ENCODE measurements at places on chromosomes 5 and 9.

DNA sequence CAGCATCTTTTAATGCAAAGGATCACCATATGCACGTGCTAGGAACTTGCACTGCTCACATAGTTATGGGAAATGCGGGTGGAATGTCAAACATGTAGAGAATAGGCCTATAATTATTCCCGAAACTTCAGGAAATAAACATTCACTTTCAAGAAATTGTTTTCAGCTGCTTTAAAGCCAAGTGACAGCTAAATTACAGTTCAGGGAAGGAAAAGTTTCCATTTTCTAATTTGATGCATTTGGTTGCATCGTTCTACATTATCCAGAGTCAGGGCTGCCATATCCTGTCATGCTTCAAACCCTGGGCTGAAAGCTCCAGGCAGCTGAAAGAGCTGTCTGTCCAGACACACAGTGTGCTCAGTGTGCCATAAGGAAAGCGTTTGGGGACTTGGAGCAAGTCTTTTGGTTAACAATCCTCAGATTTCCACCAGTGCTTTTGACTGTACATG is 518.1 kb downstream of the CSNK1G3 start:
- no peak for DNase-seq

DNA sequence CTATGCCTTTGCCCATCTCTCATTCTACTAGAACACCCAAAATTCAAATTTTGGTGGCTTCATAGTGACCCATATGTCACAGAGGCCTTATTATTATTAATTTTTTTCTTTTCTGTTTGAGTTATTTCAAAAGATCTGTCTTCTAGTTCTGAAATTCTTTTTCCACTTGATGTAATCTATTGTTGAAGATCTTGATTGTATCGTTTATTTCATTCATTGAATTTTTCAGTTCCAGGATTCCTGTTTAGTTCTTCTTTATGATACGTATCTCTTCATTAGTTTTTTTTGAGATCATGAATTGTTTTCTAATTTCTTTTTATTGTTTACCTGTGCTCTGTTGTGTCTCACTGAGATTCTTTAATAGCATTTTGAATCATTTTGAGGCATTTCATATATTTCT is 24.6 kb upstream of the APBA1 start:
- no peak for DNase-seq

GRCh38 chr5:150130493-150130922 is 25.1 kb downstream of the PDGFRB start:
- DNase-seq = no peak

GRCh38 chr5:111147502-111147901 is 55.4 kb downstream of the WDR36 start:
- DNase-seq = no peak

DNA sequence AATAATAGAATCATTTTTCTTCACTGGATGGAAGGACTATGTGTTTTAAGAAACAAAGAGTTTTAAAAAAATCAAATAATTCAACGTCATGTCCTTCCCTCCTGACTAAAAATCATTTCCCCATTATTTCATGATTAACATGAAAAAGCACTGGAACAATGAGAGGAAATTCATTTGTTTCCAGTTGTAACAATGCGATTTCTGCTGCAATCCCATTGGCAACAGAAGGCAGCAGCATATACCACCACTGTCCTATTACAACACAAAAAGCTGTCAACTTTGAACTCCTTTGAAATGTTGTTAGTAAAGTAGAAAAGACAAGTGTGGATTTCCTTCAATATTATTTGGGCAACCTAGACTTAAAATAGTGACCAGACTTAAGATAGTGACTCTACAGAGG is 3.1 kb downstream of the C5orf63 start:
- DNase-seq = no peak

DNA sequence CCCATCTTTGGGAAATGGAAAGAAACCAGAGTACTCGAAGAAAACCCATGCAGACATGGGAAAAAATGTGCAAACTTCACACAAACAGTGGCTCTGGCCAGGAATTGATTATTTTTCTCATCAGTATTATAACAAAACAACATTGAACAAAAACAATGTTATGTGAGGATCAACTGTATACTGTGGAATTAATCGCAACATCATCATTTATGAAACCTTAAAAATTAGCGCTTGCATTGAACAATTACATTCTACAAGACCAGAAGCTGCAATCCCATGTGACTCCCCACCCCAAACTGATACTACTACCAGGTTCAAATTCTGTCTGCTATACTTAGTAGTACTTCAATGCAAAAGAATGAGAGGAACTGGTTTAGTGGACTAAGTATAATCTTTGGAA is 390.7 kb upstream of the PIK3R1 start:
- DNase-seq = no peak

GRCh38 chr5:54301220-54301619 is 9.2 kb downstream of the ARL15 start:
- DNase-seq = no peak

DNA sequence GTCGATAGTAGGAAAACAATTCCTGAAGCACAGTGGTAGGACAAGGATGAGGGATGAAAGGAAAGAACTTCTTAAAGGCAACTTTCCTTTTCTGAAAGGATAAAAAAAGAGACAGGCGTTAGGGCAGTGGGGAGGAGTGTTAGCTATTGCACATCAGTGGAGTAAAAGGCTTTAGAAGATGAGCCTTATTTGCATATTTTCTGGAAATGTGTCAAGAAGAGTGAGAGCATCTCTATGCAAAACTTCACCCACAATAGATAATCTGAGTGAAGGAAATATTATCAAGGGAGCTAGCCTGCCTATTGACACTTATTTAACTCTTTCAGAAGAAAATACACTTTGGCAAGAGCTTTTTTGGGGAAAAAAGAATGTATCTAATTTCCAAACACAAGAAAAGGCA is 151.6 kb downstream of the MACIR start:
- no peak for DNase-seq

DNA sequence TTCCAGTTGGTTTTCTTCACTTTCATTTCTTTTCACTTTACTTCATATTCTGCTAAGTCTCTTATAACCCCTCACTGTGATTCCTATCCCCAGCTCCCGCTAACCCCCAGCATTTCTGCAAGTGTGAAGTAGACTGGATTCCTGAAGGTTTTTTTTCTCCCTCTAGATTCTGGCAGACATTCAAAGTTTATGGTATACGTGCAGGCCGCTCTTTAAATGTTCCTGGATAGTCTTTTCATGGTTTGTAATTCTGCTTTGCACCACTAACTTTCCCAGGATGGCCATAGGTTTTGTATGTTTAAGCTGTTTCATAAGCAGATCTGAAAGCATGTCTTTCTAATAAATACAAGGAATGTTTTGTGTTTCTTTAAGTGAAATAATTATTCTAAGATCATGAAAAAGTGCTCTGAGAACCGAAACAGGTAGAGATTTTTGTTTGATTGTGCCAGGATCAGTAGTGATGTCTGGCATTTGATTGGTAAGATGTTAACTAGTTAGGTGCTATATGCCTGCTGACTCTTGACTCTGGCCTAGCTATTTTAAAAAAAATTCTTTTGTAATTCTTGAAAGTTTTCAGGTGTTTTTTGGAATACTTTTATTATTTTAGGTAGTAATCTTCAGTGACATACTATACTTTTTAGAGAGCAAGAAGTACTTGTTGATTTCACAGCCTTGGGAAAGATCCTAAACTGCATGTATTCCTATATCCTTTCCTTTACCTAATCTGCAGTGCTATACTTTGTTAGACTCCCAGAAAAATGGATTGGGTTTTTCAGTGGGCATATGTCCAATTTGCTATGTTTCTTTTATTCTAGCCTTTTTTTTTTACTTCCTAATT is 29.7 kb downstream of the CNOT6 start:
- DNase-seq = no peak

GRCh38 chr9:35871545-35871944 is 1.3 kb upstream of the OR13J1 start:
- DNase-seq = no peak

GRCh38 chr9:116713271-116713670 is 26.2 kb downstream of the TRIM32 start:
- no peak for DNase-seq

DNA sequence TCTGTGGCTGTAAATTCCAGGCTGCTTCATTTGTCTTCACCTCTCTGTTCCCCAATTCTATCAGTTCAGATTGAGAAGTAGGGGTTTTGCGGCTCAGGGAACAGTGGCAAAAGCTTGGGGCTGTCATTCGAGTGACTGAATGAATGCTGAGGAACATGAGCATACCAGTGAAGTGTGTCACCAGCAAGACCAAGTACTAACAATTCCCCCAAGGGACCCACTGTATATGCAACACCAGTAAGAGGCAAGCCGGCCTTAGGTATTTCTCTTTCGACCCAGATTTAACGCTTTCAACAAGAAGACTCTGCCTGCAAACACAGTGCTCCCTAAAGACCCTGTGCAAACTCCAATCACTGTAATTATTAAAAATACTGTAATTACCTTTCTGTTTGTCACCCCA is 25.8 kb downstream of the KLHL3 start:
- DNase-seq = no peak
